ENCODE measurements at places on chromosomes 5 and 9. TPM values are rescaled to one million over a fixed set of nuclear protein-coding genes. Genes with fewer than 3 reads are reported as not detected.
A peak's percentile ranks its signal among the peaks of the same experiment; 100 is the strongest.

- no peak for DNase-seq
Observed at GRCh38 chr5:15850939-15851341, 328.7 kb downstream of the MARCHF11 start.

GRCh38 chr5:128234928-128235641 lies 151.5 kb downstream of the SLC12A2 start:
- DNase-seq: no peak

DNA sequence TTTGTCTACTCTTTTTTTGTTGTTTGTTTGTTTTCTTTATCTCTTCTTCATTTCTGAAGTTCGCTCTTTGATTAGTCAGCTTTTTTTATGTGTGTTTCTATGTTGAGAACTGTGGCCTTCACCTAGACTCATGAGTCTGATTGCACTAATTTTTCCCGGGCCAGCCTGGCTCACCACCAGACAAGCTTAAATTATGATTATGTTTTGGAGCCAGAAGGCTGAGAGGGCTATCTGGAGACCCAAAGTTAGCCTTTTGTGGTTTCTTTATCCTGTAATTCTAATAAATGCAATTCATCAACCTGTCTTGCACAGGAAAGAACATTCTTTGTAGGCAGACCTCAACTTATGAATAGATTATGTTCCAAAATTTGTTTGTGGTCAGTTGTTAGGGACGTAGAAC lies 20.8 kb upstream of the ACTBL2 start:
- no peak for DNase-seq

DNA sequence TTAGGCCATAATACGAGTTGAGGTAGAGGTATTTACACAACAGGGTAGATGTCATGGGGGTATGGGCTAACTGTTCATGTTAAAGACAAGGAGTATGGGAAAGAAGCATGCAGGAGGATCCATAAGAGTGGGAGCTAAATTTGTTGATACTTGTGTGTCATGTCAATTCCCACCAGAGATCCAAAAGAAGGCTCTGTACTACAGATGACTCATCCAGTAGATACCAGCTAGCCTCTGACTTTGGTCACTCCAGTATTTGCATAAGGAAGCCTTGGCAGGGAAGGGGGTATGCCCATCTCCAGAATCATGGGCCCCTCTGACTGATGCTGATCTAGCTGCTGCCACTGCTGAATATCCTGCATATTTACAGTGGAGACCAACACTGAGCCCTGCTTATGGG lies 743.7 kb upstream of the GRAMD2B start:
- DNase-seq: no peak

- DNase-seq: no peak
Observed at GRCh38 chr5:145806923-145807322, 28.2 kb downstream of the PRELID2 start.

DNA sequence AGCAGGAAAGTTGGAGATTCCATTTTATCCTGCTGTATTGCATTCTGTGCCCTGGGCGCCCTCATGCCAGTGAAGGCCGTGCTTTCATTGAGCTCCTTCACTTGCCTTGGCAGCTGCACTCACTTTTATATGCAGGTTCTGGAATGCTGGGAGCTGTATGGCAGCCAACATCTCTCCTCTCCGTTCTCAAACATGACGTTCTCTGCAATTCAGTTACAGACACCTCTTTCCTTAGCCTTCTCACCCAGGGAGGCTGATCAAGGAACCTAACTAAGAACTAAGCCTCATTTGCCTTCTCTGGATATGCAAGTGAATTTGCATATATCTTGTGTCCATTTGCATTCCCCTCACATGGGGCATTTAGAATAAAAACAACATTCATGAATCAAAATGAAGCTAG lies 29.4 kb upstream of the PURA start:
- no peak for DNase-seq

DNA sequence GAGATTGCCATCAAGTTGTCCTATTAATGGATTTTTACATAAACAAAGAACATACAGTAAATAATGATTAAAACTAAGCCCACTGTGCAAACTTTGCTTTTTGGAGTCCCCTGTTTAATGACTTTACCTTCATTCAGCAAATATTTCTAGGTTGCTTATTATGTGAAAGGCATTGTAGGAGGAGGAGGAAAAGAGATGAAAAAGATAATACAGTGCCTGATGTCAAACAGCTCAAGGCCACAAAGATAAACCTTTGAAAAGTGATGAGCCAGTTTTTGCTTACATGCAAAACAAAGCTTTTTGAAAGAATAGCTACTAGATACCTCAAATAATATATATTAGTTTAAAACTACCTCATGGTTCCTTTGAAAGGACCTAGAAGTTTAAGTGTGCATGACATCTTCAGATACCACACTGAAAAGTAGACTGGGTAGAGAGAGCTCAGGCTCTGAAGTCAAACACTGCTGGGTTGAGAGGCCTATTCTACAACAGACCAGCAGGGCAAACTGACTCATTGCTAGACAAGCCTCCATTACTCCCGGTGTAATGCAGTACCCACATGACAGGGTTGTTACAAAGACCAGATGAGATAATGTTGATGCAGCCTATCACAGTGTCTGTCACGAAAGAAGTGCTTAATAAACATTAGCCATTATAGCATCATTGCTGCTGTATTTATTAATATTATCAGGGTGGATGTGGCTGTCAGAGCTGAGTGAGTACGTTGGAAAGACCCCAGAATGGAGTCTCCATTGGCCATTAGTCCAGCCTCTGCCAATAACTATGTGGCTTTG lies 11.8 kb downstream of the DEPDC1B start:
- no peak for DNase-seq

- peak; percentile 96 for DNase-seq
Observed at GRCh38 chr9:98989036-98990000, 45.6 kb downstream of the COL15A1 start.

GRCh38 chr9:113909421-113909820 lies 33.3 kb downstream of the ZNF618 start:
- peak; percentile 43 for DNase-seq

DNA sequence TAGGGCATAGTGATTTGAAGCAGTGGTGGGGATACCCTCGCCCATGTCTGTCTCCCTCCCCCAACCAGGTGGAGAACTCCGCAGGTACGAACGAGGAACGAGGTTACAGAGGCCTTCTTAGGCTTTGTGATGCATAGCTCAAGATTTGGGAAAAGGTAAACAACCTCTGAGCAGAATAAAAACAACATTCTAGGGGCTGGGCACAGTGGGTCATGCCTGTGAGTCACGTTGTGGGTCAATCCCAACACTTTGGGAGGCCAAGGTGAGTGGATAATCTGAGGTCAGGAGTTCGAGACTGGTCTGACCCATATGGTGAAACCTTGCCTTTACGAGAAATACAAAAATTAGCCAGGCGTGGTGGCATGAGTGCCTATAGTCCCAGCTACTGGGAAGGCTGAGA lies 3.6 kb upstream of the LCP2 start:
- DNase-seq: no peak

DNA sequence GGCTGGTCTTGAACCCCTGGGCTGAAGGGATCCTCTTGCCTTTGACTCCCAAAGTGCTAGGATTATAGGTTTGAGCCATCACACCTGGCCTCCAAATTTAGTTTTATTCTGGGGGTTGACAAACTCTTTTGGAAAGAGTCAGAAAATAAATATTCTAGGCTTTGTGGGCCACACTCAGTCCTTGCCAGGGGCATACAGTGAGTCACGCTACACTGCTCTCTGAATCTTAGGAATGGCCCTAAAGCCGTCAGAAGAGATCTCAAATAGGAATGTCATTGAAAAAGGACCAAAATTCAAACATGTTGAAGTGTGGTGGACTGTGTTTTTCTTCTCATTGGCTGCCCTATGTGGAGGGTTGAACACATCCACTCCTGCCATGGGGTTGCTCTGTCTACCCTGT lies 127.7 kb upstream of the BASP1 start:
- DNase-seq: no peak

- DNase-seq: no peak
Observed at GRCh38 chr5:62938927-62939326, 360.3 kb downstream of the LRRC70 start.

GRCh38 chr5:169723103-169723831 lies 86.2 kb downstream of the DOCK2 start:
- no peak for DNase-seq

DNA sequence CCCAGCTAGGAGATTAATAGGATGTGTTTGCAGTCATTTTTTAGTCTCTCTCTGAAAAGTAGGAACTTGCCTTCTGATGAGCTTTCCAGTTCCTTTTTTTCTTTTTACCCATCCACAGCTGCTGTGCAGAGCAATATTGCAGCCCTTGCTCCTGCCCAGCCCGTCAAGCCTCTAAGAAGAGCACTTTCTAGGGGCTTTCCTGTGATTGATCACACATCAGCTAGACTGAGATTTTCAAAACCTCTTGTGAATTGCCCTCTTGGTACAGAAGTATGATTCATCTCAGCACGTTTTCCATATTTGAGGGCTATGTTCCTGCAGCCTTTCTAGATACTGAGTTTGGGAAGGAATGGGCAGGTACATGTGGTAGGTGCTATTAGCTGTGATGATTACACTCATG lies 93.9 kb downstream of the GALNT10 start:
- no peak for DNase-seq

DNA sequence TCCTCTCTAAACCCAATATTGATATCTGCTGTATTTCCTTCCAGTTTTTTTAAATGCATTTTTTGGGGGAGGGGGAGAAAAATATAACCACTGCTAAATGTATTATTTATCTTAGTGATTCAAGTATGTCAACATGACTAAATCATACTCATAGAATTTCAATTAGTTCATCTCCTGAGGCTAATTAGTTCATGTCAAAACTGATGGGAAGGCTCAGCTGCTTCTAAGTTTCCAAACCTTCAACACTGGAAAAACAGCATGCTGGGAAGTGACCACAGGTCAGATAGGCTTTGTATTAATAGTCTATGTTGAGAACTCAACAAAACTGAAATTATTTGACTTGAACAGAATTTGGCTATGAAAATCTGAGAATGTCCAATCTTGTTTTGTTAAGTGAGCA lies 118.7 kb downstream of the TTLL11 start:
- DNase-seq: no peak

GRCh38 chr5:31731016-31731415 lies 92.1 kb downstream of the PDZD2 start:
- no peak for DNase-seq

GARIN3 gene
- total RNA-seq: not detected

RHOBTB3 gene
- total RNA-seq: 89.9 TPM

HEMGN gene
- total RNA-seq: 0.63 TPM

HTR1A gene
- total RNA-seq: not detected

C8G gene
- not detected for total RNA-seq

PPIC gene
- 25.9 TPM for total RNA-seq

ARL14EPL gene
- total RNA-seq: not detected

Measured in right atrium auricular region (tissue), 2 donors.